ENCODE measurements at places on chromosomes 7 and 10.

- no peak for DNase-seq
Measured at GRCh38 chr10:130757821-130758489, 553.6 kb downstream of the TCERG1L start.

GRCh38 chr7:24871770-24872169 is 108.2 kb downstream of the OSBPL3 start:
- no peak for DNase-seq

- no peak for DNase-seq
Measured at GRCh38 chr10:44046605-44047004, 338.3 kb downstream of the CXCL12 start.

DNA sequence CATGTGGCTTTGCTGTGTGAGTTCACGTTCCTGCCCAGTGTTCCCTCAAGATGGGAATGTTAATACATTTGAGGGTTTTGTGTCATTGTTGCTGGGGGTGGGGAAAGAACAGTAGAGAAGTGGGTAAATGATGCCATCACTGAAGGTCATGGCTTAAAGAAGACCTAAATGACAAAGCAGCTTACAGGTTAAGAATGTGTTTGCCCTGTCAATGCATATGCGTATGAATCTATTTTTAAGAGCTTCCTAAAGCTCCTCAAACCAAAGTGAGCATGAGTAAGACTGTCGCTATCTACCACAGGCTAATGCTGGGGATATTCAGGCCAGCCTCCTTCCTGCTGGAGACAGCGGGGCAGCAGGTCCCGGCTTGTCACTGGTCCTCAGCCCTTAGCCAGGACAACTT is 162.9 kb downstream of the CREB5 start:
- no peak for DNase-seq

- DNase-seq: no peak
Measured at GRCh38 chr10:5575144-5575481, 50.4 kb downstream of the CALML3 start.

- no peak for DNase-seq
Measured at GRCh38 chr10:14254368-14254767, 76.4 kb downstream of the FRMD4A start.

DNA sequence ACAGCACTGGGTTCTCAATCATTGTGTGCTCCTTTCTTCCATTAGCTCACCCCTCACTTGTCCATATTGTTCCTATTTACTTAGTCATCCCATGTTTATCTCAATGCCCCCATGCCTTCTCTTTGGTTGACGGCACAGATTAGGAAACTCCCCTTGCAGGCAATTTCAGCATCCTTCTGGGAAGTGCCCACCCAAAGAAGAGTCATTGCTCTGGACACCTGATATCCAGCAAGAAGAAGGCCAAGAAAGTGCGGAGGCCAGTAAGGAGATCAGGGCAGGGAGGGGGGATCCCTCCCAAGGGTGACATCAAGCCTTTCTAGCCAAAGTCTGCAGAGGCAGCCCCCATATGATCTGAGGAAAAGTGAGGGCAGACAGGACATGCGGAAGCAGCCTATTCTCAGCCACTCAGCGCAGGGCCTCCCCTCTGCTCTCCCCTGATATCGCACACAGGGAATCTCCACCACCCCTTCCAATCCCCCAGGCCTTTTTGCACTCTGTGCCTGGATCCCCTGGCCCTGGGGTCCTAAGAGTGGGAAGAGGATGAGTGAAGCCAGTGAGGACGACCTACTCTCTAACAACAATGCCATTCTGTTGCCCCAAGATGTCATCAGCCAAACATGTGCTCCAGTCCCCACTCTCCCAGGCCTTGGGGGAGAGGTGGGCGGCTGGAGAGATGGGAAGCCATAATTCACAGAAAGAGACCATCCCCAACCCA is 1.8 kb downstream of the TRPV6 start:
- DNase-seq: no peak

GRCh38 chr7:2802504-2803341 is 41.4 kb downstream of the GNA12 start:
- no peak for DNase-seq

- DNase-seq: no peak
Measured at GRCh38 chr7:92808635-92809034, 27.7 kb downstream of the CDK6 start.

- DNase-seq: no peak
Measured at GRCh38 chr7:6647080-6647479, 10.0 kb downstream of the ZNF316 start.

- no peak for DNase-seq
Measured at GRCh38 chr7:24192053-24192452, 91.9 kb upstream of the NPY start.

- no peak for DNase-seq
Measured at GRCh38 chr7:150875791-150876190, 23.5 kb downstream of the AOC1 start.

GRCh38 chr10:7409045-7409731 is 1.6 kb downstream of the SFMBT2 start:
- no peak for DNase-seq

DNA sequence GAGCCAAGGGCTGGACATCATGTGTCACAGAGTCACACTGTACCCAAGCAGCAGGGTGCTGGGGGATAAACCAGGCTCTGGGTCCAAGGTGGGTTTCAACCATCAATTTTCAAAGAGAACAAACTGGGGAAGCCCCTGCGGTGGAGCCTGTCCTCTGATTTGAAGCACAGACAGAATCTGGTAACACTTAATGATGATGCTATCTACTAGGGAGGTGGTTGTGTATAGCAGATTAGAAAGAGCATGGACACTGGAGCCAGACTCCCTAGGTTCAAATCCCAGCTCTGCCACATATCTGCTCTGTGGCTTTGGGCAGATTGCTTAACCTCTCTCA is 204.9 kb upstream of the ZMIZ1 start:
- DNase-seq: no peak

GRCh38 chr7:55593515-55594318 is 21.4 kb upstream of the VOPP1 start:
- DNase-seq: no peak

- DNase-seq: no peak
Measured at GRCh38 chr7:14762561-14762960, 140.0 kb downstream of the DGKB start.

DNA sequence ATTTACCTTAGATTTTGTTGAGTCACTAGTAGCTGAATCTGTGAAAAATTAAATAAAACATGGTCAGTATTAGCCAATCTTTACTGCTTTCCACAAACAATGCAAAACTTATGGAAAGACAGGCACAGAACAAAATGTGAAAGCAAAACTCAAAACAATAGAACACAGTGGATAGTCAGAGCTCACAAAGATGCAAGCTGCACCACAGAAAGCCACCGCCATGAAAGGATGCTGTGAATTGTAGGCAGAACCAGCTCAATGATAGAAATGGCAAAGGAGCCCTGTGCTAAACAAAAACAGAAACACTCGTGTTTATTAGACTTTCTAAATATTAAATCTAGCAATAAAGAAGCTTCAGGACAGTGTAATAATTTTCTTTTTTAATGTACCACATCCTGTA is 134.4 kb downstream of the ARHGAP21 start:
- DNase-seq: no peak

DNA sequence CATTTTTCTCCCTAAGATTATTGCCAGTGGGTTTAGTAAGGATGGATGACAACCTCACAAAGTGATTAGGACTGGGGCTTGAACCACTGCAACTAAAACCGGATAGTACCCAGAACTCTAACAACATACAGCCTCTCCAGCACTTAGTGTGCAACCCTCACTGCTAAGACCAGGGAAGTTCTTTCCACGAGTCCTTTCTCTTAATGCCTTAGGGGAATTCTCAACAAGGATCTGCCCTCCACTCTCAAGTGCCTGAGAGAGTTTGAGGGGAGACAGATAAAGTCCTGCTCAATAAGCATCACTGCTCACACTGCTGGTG is 104.6 kb downstream of the NRP1 start:
- no peak for DNase-seq

DNA sequence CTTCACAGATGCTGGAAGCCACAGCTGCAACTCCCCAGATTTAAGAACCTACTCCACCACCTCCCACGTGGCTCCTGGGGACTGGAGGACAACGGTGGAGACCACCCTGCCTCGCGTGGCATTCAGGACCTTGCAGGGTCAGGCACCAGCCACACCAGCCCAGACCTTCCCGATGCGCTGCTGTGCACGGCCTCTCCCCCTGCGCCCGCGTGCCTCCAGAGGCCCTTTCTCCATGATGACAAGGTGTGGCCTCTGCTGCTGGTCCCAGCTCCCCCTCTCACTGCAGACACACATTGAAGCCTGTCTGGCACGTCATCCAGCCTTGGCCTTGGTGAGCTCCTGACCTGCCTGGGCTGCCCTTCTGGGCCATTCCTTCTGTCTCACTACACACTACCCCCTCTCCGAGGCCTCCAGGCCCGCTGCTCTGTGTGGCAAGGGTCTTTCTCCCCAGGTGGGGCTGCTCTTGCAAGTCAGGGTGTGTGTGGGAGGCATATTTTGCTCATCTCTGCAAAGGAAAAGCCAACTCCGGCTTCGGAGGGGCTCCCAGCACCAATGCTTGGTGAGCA is 254.8 kb downstream of the MAD1L1 start:
- no peak for DNase-seq

- DNase-seq: no peak
Measured at GRCh38 chr7:84637568-84638338, 443.2 kb upstream of the SEMA3A start.

- DNase-seq: no peak
Measured at GRCh38 chr10:513393-513792, 176.1 kb downstream of the DIP2C start.

- no peak for DNase-seq
Measured at GRCh38 chr10:101649525-101650085, 45.4 kb downstream of the FBXW4 start.
